ENCODE measurements at places on chromosomes 11 and 22.

DNA sequence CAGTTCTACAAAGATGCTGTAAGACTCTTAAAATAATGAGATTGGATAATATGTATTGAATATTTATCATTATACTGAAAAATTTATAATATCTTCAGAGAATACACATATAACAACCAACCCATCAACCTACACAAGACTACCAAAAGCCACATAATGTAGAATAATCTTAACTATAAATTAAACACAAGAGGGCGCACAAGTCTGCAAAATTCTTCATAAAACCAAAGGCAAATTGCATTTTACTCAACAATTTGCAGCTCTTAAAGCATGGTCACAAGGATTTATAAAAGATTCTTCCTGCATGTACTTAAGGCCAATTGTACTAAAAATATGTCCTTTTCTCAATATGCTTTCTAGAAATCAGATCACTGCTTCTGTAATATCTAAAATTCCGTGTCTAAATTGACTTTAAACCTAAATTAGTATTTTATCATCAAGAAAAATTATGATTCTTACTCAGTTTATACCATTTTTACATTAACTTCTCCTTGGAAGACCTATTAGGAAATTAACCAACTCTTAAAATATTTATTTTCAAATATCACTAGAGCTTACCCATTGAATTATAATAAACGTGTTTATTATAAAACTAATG is 79.0 kb downstream of the TTC28 start:
- no peak for DNase-seq

DNA sequence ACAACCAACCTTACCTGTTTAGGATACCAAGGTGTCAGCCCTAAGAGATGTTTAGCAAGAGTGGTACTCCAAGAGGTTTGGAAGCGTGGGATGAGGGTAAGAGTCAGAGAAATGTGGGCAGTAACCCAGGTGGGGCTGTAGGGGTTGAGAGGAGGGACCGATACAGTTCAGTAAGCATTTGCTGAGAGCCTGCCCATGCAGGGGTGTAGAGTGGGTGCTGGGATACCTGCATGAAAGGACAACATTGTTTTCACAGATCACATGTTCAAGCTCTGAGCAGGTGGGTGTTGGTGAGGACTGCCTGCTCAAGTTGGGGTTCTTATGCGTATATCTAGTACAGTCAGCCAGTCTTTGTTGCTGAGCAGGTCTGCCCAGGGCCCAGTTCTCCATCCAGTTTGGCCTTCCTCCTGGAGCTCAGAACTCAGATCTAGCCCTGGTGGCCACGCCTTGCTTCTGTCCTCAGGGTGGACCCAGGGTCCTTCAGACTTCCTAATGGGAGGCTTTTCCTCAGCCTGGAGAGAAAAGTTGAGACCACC is 14.8 kb downstream of the PPFIBP2 start:
- no peak for DNase-seq

DNA sequence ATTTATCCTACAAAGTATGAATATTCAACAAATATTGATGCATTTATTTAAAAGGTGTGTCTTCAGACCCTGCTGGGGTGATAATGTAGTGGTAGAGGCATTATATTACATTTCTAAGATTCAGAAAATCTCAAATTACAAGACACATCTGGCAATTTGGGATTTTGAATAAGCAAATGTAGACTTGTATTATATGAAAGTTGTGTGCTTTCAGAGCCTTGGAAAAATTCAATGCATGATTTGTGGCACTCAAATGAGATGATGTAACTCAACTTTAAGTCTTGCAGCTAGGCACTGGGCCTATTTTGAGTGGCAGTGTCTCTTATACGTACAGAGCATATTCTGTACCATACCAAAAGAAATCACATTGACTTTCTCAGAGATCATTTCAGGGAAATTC is 214.4 kb downstream of the ETS1 start:
- DNase-seq: no peak

DNA sequence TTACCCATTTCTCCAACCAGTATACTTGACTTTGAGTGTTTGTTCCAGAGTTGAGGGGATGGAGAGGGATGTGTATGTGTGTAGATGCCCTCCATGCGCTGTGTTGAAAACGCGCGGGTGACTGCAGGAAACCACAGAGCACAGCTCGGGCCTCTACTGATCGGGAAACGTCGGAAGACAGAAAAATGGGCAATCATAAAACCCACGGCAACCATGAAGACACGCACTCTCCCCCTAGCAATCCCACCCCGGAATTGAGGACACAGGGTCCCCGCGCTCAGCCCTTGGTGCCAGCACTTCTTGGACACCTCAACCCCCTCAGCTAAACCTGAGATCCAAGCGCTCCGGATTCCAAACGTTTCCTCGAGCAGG is 251 bp upstream of the UQCC3 start:
- no peak for DNase-seq

GRCh38 chr22:48938741-48939140 is 888.9 kb downstream of the BRD1 start:
- DNase-seq: no peak

DNA sequence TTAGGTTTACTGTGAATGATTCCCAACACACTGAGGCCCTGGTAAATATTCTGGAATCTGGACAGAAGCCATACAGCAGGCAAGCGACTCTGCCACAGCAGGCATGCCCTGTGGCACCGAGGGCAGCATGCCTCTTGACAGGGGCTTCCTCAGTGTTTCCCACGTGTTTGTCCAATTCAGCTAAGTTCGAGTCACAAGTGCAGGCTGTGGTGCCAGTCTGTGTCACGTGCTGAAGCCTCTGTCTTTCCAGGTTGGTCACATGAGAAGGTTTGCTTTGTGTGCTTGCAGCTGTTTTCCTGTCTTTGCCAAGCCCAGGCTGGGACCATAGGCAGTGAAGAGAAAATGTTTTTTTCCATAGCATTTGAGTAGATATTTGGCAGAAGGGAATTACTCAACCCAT is 2.4 kb upstream of the PPFIBP2 start:
- no peak for DNase-seq

DNA sequence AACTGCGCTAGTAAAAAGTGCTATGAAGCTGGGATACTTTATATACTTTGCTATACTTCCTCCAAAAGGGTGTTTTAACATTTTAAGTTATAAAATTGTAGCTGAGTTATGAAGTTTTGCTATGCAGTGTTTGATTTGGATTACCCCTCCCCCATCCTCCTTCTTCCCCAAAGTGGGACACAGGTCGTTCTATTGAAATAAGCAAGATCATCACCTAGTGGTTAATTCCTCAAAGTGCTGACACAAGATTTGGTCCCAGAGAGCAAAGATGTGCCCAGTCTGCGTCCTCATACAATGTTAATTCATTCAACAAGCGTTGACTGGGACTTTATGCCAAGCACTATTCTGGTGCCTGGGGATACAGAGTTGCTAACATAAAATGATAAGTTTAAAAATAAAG is 78.5 kb downstream of the SPON1 start:
- no peak for DNase-seq

GRCh38 chr11:15942936-15943335 is 413.4 kb downstream of the SOX6 start:
- no peak for DNase-seq

GRCh38 chr11:73439002-73439843 is 63.0 kb downstream of the RELT start:
- DNase-seq: no peak

- no peak for DNase-seq
These were observed 18.0 kb downstream of the LSP1 start for GRCh38 chr11:1870721-1871466.

DNA sequence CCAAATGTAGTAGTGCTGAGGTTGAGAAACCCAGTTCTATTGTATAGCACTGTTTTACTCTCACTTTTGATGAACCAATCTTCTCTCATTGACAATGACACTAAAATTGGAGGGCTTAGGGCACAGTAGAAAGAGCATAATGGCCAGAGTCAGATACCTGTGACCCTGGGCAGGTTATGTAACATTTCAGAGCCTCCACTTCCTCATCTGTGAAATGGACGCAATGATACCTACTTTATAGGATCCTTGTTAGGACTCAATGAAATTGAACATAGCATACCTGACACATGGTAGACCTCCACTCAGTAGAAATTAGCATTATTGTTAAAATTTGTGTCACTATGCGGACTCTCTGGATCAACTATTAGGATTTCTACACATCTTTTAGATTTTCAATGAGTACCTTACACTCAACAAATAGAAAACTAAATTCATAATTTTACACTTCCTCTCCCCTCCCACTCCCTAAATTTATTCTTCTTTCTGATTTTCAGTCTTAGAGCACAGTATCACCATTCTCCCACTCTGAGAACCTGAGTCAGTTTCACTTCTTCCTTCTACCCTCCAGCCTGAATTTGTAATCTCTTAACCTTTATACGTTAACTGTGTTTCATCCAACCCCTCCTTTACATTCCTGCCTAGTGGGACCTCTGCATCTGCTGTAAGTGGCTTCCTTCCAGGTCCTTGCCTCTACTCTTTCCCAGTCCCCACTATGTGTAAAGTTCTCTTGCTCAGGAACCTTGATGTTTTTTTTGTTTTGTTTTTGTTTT is 78.3 kb downstream of the MICAL2 start:
- no peak for DNase-seq

GRCh38 chr11:134014511-134014910 is 54.4 kb upstream of the JAM3 start:
- DNase-seq: no peak

- DNase-seq: no peak
These were observed 48.8 kb upstream of the LARGE1 start for GRCh38 chr22:33969045-33969444.

DNA sequence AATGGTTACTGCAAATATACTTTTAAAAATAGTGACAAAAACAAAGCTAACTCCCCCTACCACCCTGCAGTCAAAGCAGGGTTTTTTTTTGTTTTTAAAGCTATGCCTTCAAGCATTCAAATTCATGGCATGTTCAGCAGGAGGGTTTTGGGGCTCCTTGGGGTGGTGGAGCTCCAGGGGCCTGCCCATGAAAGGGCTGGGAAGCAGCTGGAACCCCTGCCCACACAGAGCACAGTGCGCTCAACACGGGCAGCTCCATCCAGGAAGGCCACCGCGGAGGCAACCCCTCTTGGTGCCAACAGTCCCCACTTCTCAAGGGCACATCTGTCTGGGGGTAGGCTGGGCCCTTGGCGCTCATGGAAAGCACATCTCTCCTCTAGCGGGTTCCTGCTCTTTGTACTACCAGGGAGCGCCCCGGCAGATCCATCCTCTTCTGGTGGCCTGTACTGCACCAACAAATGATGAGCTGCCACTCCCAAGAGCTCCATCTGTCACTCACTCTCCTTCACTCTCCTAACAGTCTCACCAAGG is 16.6 kb upstream of the PHLDA2 start:
- DNase-seq: no peak

- no peak for DNase-seq
These were observed 9.4 kb downstream of the PIK3IP1 start for GRCh38 chr22:31282748-31283468.

DNA sequence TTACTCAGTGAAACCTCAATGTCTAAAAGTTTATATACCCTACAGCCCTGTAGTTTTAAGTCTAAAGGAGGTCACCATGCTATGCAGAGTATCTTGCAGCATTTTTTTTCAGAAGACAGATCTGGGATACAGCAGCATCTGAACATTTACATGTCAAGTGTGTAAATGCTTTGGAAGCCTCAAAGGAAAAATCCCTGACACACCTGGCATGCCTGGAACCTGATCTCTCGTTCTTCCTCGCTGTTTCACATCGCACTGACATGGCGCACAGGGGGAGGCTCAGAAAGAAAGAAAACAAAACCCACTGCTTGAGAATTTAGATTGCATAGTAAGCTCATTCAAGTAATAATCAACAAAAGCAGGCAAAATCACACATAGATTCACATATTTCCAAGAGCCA is 31.0 kb downstream of the PAX6 start:
- no peak for DNase-seq

GRCh38 chr11:95451682-95452081 is 220.7 kb upstream of the SESN3 start:
- DNase-seq: no peak

DNA sequence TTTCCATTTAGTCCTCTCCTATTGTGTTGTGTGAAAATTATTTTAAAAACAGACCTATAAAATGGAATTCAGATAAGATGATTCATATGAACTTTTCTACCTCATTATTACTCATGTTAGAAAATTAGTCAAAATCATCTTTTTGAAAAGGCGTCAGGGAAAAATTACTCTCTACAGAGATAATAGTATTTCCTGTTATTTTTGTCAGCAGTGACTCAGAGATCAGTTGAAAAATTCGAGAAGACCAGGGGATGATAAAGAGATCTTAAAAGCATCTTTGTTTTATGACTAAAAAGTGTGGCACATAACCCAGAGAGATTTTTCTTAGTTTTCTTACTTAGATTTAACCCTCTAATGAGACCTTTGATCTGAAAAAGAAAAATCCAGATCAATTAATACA is 157.9 kb upstream of the CARD18 start:
- no peak for DNase-seq

- DNase-seq: no peak
These were observed 6.0 kb downstream of the OR2AT4 start for GRCh38 chr11:75090671-75091177.

GRCh38 chr11:66414120-66414934 is 6.5 kb upstream of the NPAS4 start:
- no peak for DNase-seq

- no peak for DNase-seq
These were observed 1.3 kb upstream of the CD82 start for GRCh38 chr11:44564166-44564565.

- DNase-seq: no peak
These were observed 52.1 kb downstream of the PLEKHA7 start for GRCh38 chr11:16962146-16962545.

DNA sequence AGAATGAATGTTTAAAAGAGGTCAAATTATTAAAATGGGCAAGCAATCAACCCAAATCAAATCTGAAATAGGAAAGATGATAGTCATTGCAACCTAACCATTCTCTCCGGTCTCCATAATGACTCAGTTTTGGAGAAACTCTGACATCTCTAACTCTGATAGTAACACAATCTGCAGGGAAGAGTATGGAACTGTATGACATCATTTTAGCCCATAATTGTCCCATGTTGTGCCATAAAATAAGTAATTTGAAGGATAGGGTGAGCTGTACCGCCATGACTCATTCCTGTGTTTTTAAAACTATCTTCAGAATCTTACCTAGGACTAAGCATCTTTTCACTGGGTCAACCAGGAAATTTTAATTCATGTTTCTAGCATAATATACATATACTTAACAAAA is 350.8 kb downstream of the DLG2 start:
- DNase-seq: no peak

GRCh38 chr11:120978701-120979100 is 45.2 kb upstream of the TBCEL start:
- no peak for DNase-seq

Data from stimulated activated CD4-positive, alpha-beta T cell treated with anti-CD3 and anti-CD28 coated beads, TNF-alpha, amount 100 ng/mL, for 1 hour (primary cell).